Natural killer cell treated with Interleukin-12 subunit alpha and Interleukin-12 subunit beta and Interleukin-15 and Interleukin-18, amount 100 ng/mL, for 72 hours (primary cell): ENCODE measurements at places on chromosomes 5 and 9. TPM values are rescaled to one million over a fixed set of nuclear protein-coding genes. Genes with fewer than 3 reads are reported as not detected.

Gene GPSM1
- total RNA-seq, result 1.7 TPM

Gene SGCD
- total RNA-seq, result 0.20 TPM

Gene ALDH1B1
- total RNA-seq, result 25.6 TPM

Gene LECT2
- total RNA-seq, result not detected

Gene CNTNAP3
- total RNA-seq, result not detected

Gene CREB3
- total RNA-seq, result 29.4 TPM

Gene CEP72
- 15.3 TPM for total RNA-seq

Gene GFI1B
- 0.45 TPM for total RNA-seq

Gene EPB41L4A
- total RNA-seq, result 12.7 TPM

Gene NR2F1
- total RNA-seq, result not detected

Gene PRR7
- total RNA-seq, result 0.83 TPM

Gene IL5
- total RNA-seq, result 7.2 TPM

Gene LHFPL2
- total RNA-seq, result 1.8 TPM

Gene CDH9
- not detected for total RNA-seq

Gene CATSPER3
- total RNA-seq, result not detected

Gene PCDHB16
- total RNA-seq, result not detected
